Umbilical cord (tissue), 2 donors: ENCODE measurements at places on chromosomes 16 and 17.

DNA sequence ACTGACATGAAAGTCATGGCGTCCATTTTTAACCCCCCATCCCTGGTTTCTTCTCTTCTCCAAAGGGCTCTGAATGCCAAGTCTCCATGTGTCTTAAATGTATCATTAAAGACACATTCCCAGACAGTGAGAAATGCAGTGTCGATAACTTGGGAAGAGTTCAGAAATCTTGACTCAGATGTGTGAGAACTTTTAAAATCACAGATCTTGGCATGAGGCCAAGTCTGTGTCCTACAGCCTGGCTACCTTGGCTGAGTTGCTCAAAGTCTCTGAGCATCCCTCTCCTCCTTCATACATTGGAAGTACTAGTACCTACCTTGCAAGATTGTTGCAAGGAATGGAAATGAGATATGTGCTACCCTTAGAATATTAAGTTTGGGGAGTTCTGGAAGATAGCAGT, 1046.5 kb upstream of the RBFOX1 start:
- no peak for DNase-seq

DNA sequence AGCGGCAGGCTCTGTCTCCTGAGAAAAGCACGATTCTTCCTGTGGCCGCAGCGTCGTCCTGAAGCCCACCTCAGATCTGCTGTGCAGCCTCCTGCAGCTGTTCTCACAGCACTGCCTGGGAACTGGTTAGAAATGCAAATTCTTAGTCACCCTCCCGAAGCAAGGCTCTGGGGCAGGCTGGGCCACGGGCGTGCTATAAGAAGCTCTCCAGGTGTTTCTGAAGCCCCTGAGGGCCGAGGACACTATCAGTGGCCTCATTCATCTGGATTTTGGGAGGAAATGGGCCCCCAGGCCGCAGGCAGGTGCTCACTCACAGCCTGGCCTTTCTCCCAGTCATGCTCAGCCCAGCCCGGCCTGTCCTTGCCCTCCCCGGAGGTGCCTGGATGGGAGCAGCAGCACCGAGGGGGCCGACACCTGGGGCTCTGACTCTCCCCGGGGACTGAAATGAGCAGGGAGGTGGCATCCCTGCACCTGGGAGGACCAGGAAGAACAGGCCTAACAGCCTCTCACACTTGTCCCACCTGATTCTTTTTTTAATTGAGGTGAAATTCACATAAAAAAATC, 10.4 kb upstream of the NLRC3 start:
- no peak for DNase-seq

DNA sequence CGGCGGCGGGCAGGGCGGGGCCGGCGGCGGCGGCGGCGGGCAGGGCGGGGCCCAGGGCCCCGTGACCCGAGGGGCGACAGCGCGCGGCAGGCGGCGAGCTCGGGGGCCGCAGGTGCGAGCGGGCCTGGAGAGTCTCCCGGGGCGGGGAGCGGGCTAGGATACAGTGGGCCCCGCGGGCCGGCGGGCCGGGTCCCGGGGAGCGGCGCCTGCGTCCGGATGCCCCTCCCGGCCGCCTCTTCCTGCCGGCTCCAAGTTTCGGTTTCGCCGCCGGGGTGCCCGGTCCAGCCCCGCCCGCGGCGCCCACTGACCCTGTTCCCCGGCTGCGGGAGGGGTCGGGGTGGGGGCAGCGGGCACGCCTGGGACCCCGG, at the start of gene RNF213:
TSS of gene RNF213 (plus strand) at position 62 of the 368 bp plus-strand sequence. CDS start 2,830 bp downstream, outside the sequence.
- DNase-seq, result peak; percentile 40

GRCh38 chr16:66569827-66570405, 3.7 kb downstream of the CMTM1 start:
- no peak for DNase-seq

DNA sequence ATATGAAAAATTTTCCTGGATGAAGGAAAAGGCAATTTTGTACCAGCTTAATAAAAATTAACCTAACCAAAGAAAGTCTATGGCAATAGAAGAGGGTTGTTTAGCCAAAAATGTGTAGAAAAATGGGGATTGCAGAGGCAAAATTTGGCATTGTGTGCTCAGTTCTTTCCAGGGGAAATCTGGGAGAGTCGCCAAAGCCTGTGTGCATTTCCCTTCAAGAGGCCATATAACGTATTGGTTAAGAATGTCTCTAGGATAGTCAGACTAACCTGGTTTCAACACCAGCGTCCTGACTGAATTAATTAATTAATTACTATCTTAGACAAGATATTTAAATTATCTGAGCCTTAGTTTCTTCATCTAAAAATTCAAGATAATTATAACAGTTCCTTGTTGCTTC, 44.8 kb upstream of the HLF start:
- DNase-seq, result no peak

DNA sequence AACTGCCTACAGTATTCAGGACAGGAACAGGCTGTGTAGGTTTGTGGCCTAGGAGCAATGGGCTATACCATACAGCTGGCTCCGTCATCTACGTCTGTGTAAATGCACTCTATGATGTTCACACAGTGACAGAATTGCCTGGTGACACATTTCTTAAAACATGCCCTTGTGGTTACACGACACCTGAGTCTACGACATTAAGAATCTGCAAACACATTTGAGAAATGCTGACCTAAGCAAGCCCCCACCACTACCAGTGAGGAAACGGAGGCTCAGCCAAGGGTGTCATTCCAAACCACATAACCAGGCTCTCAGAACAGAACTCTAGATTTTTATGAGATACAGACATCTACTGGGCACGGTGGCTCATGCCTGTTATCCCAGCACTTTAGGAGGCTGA, 23.5 kb downstream of the USP36 start:
- no peak for DNase-seq

- DNase-seq, result no peak
These were observed 4.5 kb upstream of the MEIOB start for GRCh38 chr16:1876468-1876867.

- DNase-seq, result no peak
These were observed 2.1 kb downstream of the XYLT1 start for GRCh38 chr16:17468611-17469010.

- DNase-seq, result peak; percentile 98
These were observed 15.4 kb downstream of the SMTNL2 start for GRCh38 chr17:4599505-4600281.

DNA sequence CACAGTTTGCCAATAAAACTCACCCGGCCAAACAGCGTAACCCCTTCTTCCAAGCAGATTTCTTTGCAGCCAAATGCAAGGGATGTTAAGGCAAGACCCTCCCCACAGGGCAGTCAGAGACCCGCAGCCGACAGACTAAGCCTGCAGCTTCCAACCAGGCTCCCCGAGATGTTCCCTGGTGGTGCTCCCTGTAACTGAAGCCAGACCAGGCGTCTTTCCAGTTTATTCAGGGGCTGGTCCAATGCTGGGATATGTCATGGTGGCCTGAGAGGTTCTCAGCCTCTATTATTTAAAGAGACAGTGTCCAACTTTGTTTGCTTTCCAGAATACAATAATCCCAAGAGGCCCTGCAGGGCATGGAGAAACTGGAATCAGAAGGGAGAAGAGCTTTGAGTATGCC, at the start of gene PMP22:
TSS of gene PMP22 (minus strand) at position 196 of the 400 bp plus-strand sequence. CDS start 4,599 bp downstream, outside the sequence.
- DNase-seq, result peak; percentile 83

DNA sequence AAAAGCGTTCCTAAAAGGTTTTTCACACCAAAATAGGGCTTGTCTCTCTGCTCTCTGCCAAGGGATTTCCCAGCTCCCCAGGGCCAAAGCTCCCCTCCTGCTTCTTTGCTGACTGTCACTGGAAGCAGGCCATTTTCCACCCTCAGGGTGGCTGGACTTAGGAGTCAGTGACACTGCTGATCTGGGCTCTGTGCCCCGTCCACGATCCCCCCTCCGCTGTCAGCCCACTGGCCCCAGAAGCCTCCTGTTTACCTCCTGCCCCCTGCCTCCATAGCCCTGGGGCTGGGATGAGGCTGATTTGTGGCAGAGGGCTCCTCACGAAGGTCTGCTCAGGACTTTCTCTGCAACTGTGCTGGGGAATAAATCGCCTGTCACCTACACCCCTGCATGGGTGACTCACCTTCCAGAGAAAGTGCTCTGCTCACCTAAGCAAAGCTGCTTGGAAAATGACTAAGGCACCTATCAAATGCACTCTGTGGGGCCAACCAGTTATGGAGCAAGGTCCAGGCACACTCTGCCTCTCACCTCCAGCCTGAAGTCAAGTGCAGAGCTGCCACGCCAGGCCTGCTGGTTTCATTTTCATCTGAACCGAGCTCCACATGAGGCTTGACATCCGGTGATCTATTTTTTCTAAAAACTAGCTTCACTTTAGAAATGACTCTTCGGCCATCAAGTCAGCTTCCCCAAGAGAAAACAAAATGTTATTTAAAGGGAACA, 4.9 kb downstream of the MAP3K14 start:
- DNase-seq, result no peak

- no peak for DNase-seq
These were observed 183.1 kb downstream of the SNX29 start for GRCh38 chr16:12159672-12160071.

- DNase-seq, result no peak
These were observed 22.7 kb upstream of the SPNS2 start for GRCh38 chr17:4476017-4476416.

DNA sequence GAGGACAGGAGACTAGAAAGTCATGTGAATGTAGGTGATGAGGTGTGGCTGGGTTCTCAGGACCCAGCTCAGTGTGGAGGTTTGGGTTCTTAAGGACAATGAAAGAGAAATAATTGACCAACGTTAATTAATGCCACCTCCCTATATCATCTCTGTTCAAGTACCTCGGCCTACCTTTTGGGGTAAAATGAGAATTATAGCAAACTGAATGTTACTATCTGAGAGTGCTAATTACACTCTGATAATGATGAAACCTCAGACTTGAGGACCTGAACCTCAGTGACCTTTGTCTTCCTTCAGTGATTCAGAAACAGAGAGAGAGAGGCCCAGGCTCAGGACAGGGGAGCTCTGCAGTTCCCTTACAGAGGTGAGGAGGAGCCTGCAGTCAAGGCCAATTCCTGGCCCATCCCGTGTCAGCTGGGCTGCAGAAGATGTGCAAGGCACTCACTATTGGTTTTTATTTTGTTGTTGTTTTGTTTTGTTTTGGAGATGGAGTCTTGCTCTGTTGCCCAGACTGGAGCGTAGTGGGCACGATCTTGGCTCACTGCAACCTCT, 57.3 kb downstream of the SALL1 start:
- no peak for DNase-seq

DNA sequence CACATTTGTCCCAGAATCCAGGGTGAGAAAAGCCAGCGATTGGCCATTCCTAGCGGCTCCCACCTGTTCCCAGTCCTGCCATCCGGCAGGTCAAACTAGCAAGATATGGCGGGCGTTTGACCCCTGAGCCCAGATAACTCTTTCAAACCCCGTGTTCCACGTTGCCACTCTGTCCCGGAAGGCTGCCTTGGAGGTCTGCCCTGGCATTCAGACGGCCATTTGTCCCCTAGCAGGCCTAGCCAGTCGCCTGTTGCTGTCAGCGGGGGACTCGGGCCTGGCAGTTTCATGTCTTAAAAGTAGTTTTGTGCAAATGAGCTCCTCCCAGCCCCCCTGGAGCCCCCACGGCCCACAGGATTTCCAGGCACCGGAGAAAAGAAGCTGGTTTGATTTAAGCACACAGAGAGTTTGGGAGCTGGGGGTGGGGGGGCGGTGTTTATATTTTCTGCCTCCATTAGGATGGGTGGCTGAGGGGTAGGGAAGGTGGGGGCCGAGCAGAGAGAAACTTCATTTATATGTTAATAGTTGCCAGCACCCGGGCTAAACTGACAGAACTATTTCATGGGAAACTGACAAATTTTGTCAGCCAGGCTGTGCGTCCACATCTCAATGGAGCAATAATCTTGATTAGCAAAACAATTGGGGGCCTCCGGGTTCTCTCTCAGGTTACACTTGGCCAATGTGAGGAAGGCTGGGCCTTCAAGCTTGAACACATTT, 240.9 kb upstream of the SALL1 start:
- DNase-seq, result no peak

DNA sequence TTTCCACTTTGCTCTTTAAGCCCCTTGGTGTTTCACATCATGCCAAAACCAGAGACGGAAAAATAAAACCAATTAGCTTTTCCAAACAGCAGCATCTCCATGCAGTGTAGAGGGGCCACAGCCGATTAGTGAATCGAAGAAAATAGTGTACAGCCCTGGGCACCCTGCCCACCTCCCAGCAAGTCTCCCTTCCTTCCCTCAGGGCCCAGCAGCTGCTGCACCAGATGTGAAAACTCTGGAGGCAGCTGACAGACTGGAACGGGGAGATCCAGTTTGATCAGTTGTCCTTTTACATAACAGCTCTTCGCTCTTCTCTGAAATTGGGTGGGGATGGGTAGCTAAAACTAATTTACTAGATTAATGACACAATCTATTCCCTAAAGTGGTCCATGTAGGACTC, 19.3 kb downstream of the TMEM11 start:
- no peak for DNase-seq

DNA sequence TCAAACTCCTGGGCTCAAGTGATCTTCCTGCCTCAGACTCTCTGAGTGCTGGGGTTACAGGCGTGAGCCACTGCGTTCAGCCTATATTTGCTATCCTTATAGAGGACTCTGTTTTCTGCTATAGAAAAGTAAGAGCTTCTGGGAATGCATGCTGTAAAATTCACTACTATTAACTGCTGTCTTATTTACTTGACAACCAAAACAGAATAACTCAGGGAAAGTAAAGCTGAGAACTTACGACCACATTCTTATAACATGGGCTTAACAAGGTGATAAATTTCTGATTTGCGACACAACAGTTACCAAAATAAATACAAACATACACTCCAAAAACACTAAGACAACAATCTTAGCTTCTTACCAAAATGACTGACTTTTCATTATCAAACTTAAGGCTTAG, 23.9 kb downstream of the APPBP2 start:
- no peak for DNase-seq

- no peak for DNase-seq
These were observed 15.9 kb downstream of the DNAAF1 start for GRCh38 chr16:84161037-84161436.

DNA sequence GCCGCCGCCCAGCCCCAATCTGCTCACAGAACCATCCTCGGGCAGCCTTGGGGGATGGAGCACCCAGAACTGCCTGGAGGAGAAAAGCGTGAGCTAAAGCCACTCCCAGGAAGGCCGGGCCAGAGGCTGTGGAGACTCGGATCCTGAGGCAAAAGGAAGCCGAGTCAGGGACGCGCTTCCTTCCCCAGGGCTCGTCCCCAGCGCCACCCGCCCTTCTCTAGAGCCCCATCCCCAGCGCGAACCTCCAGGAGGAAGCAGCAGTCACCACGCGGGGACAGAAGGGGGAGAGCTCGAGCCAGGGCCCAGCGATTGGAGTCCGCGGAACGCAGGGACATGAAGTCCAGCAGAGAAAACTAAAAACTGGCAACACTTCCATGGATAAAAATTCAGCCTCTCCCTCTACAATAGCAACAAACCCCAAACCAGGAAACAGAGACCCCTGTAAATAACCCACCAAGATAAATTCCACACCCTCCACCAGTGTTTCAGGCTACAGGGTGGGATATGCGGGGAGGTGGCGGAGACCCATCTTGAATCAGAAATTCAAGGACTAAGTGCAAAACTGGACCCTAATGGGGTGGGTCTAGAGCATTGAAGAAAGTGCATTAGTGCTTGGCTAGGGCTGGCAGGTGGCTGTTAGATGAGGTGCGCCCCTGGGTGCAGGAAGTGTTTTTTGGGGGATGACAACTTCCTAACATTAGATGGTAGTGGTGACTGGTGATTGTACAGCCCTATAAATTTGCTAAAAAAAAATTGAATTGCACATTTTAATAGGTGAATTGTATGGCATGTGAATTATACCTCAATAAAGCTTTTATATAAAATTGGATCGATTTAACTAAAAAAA, 116.1 kb upstream of the METRNL start:
- DNase-seq, result peak; percentile 88

- DNase-seq, result no peak
These were observed 14.1 kb downstream of the C17orf58 start for GRCh38 chr17:67982034-67982640.

GRCh38 chr17:63337579-63337978, 108.5 kb downstream of the CYB561 start:
- no peak for DNase-seq

- peak; percentile 58 for DNase-seq
These were observed 961 bp downstream of the FGF11 start for GRCh38 chr17:7440113-7440833.
